ENCODE measurements at places on chromosomes 11 and 22.
A peak's percentile ranks its signal among the peaks of the same experiment; 100 is the strongest.

DNA sequence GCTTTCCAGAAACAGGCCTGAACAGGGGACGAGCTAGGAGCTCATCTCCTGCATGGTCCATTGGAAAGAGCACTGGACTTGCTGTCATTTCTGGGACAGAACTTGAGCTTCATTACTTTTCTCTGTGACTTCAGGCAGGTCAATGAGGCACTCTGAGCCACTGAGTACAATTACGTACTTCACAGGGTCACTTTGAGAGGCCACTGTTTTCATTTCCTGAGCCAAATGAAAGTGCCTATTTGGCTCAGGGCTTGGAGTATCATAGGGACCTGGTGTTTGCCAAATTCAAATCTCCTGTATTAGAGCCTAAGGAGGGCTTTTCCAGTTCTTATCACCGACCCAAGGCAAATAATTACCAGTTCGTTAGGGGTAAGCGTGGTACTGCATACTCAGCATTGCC, 319.3 kb downstream of the CADM1 start:
- DNase-seq, result no peak

DNA sequence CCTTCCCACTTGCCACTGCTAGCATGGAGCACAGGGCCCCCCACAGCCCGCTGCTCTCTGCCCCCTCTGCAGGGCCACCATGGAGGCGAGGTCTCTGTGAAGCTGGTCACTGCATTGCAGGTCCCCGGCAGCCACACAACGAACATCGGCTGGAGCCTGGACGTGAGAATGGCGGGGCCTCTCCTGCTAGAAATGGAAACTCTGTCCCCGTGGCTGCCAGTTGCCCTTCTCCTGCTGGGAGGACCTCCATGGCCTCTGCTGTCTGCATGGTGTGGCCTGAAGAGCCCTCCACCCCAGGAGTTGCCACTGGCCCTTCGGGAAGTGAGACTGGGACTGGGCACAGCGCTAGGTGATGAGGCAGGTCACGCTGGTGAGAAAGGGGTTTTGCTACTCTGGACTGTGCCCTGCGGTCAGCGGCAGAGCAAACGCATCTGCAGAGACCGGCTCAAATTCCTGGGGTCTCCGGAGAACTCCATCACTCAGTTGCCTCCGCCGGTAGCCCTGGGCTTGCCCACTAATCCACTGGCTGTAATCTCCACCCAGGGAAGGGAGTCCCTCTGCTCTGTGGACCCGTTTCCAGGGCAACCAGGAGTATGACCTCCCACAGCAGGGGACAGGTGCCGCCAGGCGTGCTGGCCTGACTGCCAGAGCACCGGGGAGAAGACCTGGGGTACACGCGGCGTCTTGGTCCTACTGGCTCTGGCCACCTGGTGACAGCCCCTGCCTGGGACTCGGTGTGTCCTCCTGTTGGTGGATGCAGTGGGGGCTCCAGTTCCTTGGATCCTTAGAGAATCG, 806.3 kb downstream of the BRD1 start:
- no peak for DNase-seq

- DNase-seq, result no peak
These were observed 107.0 kb downstream of the PKNOX2 start for GRCh38 chr11:125271483-125272091.

DNA sequence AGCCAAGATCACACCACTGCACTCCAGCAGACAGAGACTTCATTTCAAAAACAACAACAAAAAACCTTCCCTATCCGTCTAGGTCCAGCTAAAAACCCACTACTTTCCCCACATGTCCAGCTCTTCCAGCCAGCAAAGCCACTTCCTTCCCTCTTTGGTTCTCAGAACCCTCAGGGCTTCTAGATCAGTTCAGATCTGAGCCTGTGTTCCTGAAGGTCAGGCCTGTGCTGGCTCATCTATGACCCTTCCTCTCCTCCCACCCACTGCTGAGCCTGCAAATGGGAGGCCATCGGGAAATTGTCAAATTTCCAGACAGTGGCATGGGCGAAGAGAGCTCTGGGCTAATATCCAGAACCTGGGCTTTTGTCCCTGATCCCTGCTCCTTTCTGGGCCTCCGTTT, 37.8 kb downstream of the SLCO2B1 start:
- DNase-seq, result no peak

DNA sequence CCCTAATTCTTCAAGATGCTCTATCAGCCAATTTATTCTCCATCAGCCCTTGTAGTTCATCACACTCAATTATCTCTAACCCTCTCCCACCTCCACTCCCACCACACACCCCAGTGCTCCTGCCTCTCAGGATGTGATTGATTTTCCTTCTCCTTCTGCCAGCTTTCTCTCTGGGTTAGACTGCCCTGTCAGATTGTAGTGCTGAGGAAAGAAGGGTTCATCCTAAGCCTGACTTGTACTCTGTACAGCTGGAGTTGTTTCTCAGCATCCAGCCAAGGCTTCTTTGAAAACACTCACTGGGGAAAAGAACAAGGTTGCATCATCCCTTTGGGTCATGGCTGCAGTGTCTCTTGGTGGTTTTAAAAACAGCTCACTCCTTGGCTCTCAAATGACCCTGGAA, 61.2 kb downstream of the CECR2 start:
- DNase-seq, result no peak

- no peak for DNase-seq
These were observed 34.1 kb downstream of the OR4D9 start for GRCh38 chr11:59545179-59546020.

- no peak for DNase-seq
These were observed 4.6 kb upstream of the RANGAP1 start for GRCh38 chr22:41290262-41291221.

GRCh38 chr11:114036147-114036811, 23.2 kb upstream of the ZBTB16 start:
- DNase-seq, result peak; percentile 71

- DNase-seq, result no peak
These were observed 1.3 kb downstream of the RNF215 start for GRCh38 chr22:30385942-30386341.

GRCh38 chr11:22521226-22521625, 104.4 kb downstream of the FANCF start:
- no peak for DNase-seq

GRCh38 chr11:99911116-99911515, 776.0 kb upstream of the ARHGAP42 start:
- DNase-seq, result no peak

DNA sequence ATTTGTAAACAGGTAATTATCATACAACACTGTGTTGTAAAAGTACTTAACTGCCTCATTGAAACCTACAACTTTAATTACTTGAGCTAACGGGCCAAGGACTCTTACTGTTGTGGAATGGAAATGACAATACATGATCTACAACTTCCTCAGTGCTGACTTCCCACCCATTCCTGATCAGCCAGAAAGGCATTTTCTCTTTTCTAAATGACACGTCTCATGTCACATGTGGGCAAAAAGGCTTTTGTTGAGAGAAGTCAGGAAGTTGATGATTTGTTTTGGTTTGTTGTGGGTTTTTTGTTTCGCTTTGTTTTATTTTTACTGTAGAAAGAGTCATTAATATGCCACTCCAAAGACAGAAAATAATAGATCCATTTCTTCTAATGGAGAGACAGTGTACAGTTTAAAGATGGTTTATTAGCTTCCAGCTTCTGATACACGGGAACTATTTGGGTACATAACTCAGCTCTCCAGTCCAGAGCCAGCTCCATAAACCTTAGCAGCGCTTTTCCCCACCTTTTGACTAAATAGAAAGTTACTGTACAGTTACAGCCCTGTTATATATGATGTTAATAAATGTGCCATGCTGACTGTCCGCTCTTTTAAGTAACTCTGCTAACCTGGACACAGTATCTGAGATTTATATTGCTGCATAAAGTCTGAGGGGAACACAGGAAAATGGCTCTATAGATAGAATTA, 509.4 kb upstream of the API5 start:
- DNase-seq, result no peak

All from CD4-positive, alpha-beta T cell treated with Interleukin-1 beta for 1 hour (primary cell).